ENCODE measurements at places on chromosomes 6 and 20.

GRCh38 chr20:15012566-15012965 is 675.2 kb upstream of the FLRT3 start:
- no peak for DNase-seq

- no peak for DNase-seq
These were observed 131.5 kb downstream of the MACROD2 start for GRCh38 chr20:14126856-14127255.

DNA sequence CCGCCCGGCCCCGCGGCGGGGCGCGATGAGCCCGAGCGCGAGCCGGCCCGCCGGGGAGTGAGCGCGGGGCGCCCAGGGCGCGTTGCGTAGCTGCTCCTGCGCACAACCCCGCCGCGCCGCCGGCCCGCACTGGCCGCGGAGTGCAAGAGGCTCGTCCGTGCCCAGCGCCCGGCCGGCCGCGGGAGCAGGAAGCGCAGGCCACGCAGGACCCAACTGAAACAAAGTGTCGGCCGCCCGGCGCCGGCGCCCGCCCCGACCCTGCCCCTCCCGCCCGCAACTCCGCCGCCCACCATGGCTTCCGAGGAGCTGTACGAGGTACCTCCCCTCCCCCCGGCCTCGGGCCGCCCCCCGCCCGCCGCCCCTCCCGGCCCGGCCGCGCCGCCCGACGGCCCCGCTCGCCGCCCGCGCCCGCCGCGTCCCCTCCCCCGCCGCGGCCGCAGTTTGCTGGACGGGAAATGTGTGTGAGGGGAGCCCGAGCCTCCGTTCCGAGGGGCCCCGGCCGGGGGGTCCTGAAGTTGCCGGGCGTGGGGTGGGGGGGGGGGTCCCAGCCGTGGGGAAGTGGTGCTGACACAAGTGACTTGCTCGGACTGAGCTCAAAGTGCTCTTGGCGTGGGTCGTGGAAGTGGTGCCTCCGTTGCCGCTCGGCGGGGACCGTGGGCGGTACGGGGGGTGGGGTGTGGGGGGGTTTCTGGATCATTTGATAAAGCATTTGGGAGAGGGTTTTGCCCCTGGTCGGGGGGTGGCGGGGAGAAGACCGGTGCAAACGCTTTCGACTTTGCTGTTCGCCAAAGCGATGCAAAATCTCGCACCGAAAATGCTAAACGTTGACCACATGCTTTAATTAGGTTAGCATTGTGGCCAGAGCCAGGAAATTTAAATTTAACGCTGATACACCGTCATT is 539 bp downstream of the CDYL start:
- peak; percentile 37 for DNase-seq

- no peak for DNase-seq
These were observed 66.7 kb upstream of the NFATC2 start for GRCh38 chr20:51609251-51609650.

GRCh38 chr6:136499370-136499769 is 50.9 kb downstream of the MAP7 start:
- no peak for DNase-seq

DNA sequence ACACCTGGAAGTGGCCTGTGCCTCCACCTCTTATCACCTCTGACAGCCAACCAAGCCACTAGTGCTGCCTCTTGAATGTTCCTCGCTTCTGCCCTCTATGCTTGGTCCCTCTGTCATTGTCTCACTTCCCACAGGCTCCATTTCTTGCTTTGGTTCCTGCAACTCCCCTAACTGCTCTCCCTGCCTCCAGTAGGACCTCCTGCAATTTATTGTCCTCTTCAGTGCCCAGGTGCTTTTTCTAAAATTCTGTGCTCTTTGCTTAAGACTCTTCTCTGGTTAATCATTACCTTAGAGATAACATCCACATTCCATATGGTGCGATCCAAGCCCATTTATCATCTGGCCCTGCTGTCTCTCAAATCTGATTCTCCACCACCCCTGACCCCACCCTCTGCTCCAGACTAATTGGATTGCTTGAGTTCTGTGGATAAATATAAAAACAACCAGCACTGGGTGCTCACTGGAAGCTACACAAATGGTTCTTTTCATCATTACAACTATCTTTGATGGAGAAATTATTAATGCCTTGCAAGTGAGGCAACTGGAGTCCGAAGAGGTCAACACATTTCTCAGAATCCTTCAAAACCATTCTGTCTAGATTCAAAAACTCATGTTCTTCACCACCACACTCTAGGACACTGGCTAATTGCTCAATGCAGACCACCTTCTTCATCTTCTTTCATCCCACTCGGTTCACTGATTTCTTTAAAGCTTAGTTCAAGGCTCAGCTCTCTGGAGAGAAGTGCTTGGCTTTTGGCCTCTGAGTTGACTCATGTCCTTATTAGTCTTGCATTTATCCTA is 47.2 kb downstream of the FOXA2 start:
- no peak for DNase-seq
